Activated naive CD4-positive, alpha-beta T cell treated with anti-CD3 and anti-CD28 coated beads for 36 hours (primary cell): ENCODE measurements at places on chromosomes 3 and 15. TPM values are rescaled to one million over a fixed set of nuclear protein-coding genes. Genes with fewer than 3 reads are reported as not detected.
A peak's percentile ranks its signal among the peaks of the same experiment; 100 is the strongest.

HDGFL3 gene
- total RNA-seq, result 5.9 TPM

LRRC2 gene
- not detected for total RNA-seq

DNA sequence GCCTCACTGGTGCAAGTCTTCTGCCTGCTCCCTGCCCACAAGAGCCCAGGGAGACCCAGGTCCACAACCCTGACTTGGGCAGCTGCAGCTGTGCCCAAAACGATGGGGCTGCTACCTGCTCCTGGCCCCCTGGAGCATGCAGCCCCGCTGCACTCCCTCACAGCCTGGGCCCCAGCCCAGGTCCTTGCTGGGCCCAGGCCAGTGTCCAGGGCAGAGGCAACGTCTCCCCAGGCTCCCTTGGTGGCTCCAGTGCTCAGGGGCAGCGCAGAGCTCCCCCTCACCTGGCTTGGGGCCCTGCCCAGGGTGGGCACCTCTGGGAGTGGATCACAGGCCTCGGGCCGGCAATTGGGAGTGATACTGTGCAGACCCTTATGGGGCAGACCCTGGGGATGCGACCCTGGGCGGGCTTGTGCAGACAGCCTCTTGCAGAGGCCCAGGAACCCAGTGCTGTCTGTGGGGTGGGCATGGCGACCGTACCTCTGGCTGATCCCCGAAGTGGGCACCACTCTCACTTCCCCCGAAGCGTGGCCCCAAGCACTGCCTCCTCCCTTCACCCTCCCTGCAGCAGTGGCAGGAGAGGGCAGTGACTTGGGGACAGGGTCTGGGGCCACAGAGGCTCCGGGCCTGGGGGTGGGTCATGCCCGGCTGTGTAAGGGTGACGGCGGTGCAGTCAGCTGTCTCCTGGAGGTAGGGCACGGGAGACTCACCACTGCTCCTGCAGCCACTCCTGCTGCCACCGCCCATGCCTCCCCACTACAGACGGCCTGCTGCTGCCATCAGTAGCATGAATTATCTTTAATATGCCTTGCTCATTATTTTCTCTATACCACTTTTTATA, 255.9 kb downstream of the DOCK3 start:
- no peak overlapping the region for H3K27ac ChIP-seq
- H3K4me1 ChIP-seq, result peaks cover 11% of the 10 kb centered on the region
- H3K4me3 ChIP-seq, result no peak overlapping the region
- no peak for DNase-seq

GRCh38 chr3:183817639-183818038, 7.7 kb downstream of the MAP6D1 start:
- H3K27ac ChIP-seq, result no peak overlapping the region
- H3K4me1 ChIP-seq, result peaks cover 4% of the 10 kb centered on the region
- H3K36me3 ChIP-seq, result peaks cover 8% of the 10 kb centered on the region
- no peak for DNase-seq
- no peak overlapping the region for H3K4me3 ChIP-seq
- no peaks in the 10 kb centered on the region for H3K27me3 ChIP-seq

CEP19 gene
- total RNA-seq, result 4.4 TPM

RASL12 gene
- total RNA-seq, result not detected

DNA sequence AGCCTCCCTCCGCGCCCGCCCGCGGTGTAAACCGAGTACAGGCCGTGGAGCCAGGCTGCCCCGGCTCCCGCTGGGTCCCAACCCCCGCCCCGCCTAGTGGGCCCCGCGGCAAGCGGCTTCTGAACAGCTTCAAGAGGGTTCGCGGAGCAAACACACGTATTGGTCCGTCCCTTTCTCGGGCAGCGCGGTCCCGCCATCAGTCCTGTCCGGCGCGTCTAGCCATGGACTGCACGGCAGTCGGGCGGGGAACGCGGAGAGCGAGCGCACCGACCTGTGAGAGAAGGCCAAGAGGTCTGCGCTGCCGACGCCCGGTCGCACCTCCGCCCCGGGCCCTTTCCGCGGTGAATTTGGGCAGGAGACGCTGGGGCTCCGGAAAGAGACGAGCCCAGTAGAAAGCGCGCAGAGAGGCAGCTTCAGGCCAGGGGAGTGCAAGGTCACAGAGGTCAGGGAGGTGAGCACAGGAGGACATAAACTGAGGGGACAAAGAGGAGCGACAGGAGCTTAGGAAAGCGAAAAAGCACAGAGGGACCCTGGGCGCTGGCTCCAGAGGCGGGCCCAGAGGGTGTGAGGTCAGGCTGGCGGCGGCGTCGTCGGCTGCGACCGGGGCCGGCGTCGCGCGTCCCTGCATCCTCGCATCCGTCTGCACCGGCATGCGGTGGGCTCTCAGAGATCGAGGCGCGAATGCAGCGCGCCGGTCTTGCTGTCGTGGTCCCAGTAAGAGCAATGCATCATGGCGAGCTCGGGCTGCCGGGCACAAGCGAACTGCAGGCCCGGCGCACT, 1.8 kb downstream of the FOXL2 start:
- peaks cover 27% of the 10 kb centered on the region for H3K4me1 ChIP-seq
- H3K27me3 ChIP-seq, result peaks cover 82% of the 10 kb centered on the region
- DNase-seq, result peak; percentile 27
- no peak overlapping the region for H3K27ac ChIP-seq
- H3K4me3 ChIP-seq, result peak overlapping the region; percentile 69

GRCh38 chr3:82355228-82355627, 593.8 kb upstream of the GBE1 start:
- H3K27me3 ChIP-seq, result no peaks in the 10 kb centered on the region
- no peak overlapping the region for H3K4me3 ChIP-seq
- H3K4me1 ChIP-seq, result no peaks in the 10 kb centered on the region
- DNase-seq, result no peak

DNA sequence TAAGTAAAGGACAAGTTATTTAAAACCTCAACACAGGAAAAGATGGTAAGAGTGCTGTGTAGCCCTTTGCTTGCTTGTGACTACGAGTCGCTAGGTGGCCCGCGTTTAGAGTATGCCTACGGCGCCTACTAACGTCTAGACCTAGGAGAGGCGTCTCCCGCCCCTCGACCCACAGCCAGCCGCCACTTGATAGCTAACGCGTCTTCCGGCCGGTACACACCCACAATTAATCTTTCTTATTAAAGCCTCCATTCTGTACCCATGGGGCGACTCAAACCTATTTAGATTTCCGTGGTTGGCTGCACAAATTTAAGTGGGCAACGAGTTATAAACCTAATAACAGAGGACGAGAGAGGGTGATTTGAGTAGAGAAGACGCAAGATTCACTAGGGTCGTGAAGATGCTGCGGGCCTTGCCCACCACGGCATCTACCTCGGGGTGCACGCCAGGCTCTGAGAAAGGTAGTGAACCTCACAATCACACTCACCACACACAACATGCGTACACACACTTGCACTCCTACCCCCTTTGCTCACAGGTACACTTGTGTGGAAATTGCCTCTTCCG, 12.0 kb downstream of the SOX2 start:
- DNase-seq, result no peak
- peaks cover 22% of the 10 kb centered on the region for H3K4me1 ChIP-seq
- no peak overlapping the region for H3K27ac ChIP-seq
- peaks cover 91% of the 10 kb centered on the region for H3K27me3 ChIP-seq

DNA sequence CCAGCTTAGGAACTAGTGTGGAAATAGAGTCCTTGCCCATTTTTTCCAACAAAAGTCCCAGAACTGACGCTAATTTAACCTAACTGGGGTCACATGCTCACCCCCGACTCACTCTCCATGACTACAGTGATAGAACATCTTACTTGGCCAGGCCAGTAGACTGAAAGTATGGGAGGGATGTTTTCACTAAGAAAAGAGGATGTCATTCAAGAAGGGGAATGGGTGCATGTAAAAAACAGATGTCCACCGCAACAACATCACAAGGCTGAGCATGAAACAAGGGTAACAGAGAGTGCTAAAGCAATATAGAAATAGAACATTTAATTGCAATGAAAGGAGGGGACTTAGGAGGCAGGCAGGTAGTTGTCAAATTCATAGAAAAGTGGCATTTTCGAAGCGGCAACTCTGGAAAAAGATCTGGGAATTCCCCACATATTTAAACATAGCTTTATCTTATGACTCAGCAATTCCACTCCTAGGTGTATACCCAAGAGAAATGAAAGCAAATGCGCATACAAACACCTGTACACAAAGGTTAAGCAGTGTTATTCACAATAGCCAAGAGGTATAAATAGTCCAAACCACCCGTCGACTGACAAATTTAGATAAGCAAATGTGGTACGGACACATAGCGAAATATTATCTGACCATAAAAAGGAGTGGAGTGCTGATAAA, 41.1 kb upstream of the UBE2E2 start:
- peaks cover 7% of the 10 kb centered on the region for H3K27me3 ChIP-seq
- H3K36me3 ChIP-seq, result no peaks in the 10 kb centered on the region
- H3K4me3 ChIP-seq, result no peak overlapping the region
- no peak for DNase-seq
- H3K27ac ChIP-seq, result no peak overlapping the region

ACKR2 gene
- total RNA-seq, result 0.42 TPM

GRCh38 chr15:61584410-61584809, 355.3 kb upstream of the RORA start:
- peaks cover 11% of the 10 kb centered on the region for H3K27me3 ChIP-seq
- no peak overlapping the region for H3K4me3 ChIP-seq
- no peaks in the 10 kb centered on the region for H3K4me1 ChIP-seq

- peak within 1 kb of the TSS; percentile 88 for H3K4me3 ChIP-seq
- peak within 1 kb of the TSS; percentile 92 for H3K27ac ChIP-seq
- H3K27me3 ChIP-seq, result no peaks in the 10 kb centered on the region
- H3K4me1 ChIP-seq, result peaks cover 33% of the 10 kb centered on the region
- H3K36me3 ChIP-seq, result peaks cover 5% of the 10 kb centered on the region
These were observed at the start of gene VPS39 for GRCh38 chr15:42207674-42208579. Gene VPS39 (minus strand): TSS chr15:42208304. CDS start chr15:42208153, 151 bp downstream.

- H3K4me1 ChIP-seq, result peaks cover 16% of the 10 kb centered on the region
- peak; percentile 13 for DNase-seq
- no peaks in the 10 kb centered on the region for H3K36me3 ChIP-seq
- H3K4me3 ChIP-seq, result peak within 1 kb of the TSS; percentile 59
- no peak within 1 kb of the TSS for H3K27ac ChIP-seq
These were observed at the start of gene MYRIP for GRCh38 chr3:39809181-39809994. Gene MYRIP (plus strand): TSS chr3:39809609. CDS start chr3:39900817, 91,208 bp downstream.

PFN2 gene
- 4.5 TPM for total RNA-seq

- no peaks in the 10 kb centered on the region for H3K27me3 ChIP-seq
- no peak overlapping the region for H3K4me3 ChIP-seq
- H3K4me1 ChIP-seq, result no peaks in the 10 kb centered on the region
- no peaks in the 10 kb centered on the region for H3K36me3 ChIP-seq
- no peak for DNase-seq
These were observed 69.4 kb downstream of the CPN2 start for GRCh38 chr3:194281766-194282165.

DNA sequence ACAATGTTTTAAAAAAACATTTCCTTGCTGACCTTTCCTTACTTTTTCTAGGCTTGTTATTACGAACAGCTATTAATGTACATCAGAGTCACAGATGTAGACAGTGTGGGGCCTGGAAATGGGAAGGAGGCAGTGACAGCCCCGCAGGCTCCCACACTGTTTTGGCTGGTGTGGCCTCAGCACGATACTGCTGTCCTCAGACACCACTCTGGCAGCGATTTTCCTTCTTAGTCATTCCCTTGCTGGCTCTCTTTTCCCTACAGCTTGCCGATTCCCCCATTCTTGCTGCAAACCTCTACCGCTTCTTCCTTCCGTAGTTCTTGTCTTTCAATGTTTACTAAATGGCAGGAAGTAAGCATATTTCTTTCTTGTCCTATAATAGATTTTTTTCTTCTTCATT, 113.1 kb downstream of the ABI3BP start:
- H3K36me3 ChIP-seq, result no peaks in the 10 kb centered on the region
- H3K4me3 ChIP-seq, result no peak overlapping the region
- H3K4me1 ChIP-seq, result no peaks in the 10 kb centered on the region
- peaks cover 10% of the 10 kb centered on the region for H3K27me3 ChIP-seq

- H3K27ac ChIP-seq, result no peak overlapping the region
- H3K4me1 ChIP-seq, result peaks cover 51% of the 10 kb centered on the region
- H3K4me3 ChIP-seq, result no peak overlapping the region
- no peaks in the 10 kb centered on the region for H3K27me3 ChIP-seq
- no peaks in the 10 kb centered on the region for H3K36me3 ChIP-seq
These were observed 242.9 kb downstream of the LPP start for GRCh38 chr3:188396900-188397299.

DNA sequence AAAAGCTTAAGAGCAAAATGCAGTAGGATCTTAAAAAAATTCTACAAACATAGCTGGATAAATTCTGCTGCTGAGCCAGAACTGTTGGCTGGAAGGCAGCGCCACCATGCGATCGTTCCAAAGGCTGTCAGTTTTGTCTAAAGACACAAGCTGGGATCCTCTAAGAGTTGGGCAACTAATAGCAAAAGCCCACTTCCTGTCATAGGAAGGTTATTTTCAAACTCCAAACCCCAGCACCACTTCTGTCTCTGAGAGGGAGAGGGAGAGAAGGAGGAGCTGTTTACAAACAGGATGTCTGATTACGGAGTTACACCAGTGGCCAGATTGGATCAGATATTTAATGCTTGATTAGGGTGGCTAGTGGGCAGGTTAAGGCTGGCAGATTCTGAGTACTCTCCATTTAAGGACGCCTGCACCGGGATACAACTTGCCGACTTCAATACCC, 44.0 kb downstream of the EIF4E3 start:
- no peaks in the 10 kb centered on the region for H3K27me3 ChIP-seq
- peak; percentile 79 for DNase-seq
- H3K4me1 ChIP-seq, result peaks cover 10% of the 10 kb centered on the region
- H3K27ac ChIP-seq, result no peak overlapping the region

GRCh38 chr3:61439122-61439458, 122.3 kb upstream of the PTPRG start:
- H3K4me1 ChIP-seq, result no peaks in the 10 kb centered on the region
- DNase-seq, result no peak
- H3K27me3 ChIP-seq, result peaks cover 4% of the 10 kb centered on the region
- no peak overlapping the region for H3K27ac ChIP-seq
- H3K36me3 ChIP-seq, result no peaks in the 10 kb centered on the region

- H3K4me3 ChIP-seq, result no peak overlapping the region
- no peak overlapping the region for H3K27ac ChIP-seq
- no peaks in the 10 kb centered on the region for H3K27me3 ChIP-seq
- DNase-seq, result no peak
These were observed 329.9 kb upstream of the WNT5A start for GRCh38 chr3:55816794-55817576.

DNA sequence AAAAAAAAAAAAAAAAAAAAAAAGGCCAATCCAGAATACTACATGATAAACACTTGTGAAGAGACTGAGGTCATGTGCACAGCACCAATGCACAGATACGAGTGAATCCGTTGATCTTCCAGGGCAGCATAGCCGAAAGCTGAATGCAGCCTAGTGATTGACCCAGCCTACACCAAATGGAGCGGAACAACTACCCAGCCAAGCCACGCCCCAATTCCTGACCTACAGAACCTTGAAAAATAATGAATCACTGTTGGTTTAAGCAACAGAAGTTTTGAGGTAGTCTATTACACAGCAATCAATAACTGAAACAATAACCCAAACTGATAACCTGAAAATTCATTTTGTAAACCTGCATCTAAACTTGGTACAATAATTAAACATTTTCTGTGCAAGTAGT, 361.0 kb downstream of the FHIT start:
- DNase-seq, result no peak
- H3K4me3 ChIP-seq, result no peak overlapping the region
- H3K36me3 ChIP-seq, result no peaks in the 10 kb centered on the region
- no peak overlapping the region for H3K27ac ChIP-seq
- H3K4me1 ChIP-seq, result peaks cover 2% of the 10 kb centered on the region
